ENCODE measurements at places on chromosomes 2 and 18.

DNA sequence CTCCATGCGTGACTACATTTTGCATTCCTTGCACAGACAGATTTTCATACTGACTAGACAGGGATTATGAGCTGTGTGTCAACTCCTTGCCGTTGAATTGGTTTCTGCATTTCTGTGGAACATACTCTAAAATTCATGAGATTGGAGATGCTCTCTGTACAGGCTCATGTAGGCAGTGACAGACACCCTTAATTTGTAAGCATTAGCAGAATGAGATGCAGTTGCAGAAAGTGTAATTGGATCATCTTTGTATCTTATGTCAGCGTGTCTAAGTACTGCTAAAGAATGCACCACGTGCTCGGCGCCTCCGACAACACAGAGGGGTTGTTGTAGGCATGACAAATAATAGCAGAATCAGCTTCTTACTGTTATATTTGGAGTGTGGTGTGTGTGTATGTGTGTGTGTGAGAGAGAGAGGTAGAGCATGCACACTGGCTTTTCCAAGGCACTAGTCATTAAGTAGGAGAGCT lies 212.4 kb downstream of the CMPK2 start:
- no peak for DNase-seq

DNA sequence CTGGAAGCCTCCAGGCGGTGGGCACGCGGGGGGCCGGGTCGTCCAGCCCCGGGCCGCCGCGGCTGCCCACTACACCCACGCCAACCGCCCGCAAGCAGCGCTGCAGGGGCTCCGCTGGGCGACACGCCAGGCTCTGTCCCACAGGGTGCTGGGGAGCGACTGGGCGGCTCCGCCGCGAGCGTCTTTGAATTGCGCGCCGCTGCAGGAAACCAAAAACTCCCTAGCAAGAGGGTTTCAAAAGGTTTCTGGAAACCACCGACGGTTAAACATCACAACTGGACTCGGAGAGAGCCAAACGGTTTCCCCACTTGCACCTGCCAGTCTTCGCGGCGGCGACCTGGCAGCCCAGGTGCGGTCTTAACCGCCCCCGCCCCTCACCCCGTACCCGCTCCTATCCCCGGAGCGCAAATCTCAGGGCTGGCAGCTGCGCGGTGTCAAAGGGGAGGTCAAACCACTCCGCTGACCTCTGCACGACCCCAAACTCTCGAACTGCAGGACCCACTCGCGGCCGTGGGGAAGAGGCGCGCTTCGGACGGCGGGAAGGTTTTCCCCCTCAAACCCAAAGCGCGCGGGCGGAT lies 1.0 kb downstream of the CXCR4 start:
- DNase-seq = peak; percentile 51

DNA sequence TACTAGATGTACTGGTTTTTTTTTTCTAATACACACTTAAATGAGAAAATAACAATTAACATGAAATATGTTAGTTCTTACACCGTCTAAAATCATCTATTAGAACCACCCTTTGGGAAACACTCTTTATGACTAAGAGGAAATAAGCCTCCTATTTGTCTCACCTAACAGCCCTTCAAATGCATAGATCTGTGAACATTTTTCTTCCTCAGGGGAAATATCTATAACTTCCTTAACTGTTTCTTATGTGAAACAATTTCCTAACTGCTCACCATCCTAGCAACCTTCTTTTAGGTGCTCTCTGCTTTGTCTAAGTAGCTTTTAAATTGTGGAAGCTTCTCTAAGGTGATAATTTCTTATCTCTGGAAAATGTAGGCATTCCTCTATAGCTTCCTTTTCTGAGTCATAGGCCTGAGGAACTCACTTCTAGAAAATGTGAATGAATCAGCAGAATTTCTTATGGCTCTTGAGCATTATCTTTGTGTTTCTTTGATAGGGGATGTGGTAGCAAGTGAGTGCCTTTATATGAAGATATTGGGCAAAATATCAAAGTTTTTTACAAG lies 56.1 kb downstream of the CNTNAP5 start:
- no peak for DNase-seq

- DNase-seq = no peak
Measured at GRCh38 chr2:225748609-225749008, 349.1 kb downstream of the NYAP2 start.

GRCh38 chr2:133780099-133780996 lies 212.1 kb upstream of the NCKAP5 start:
- DNase-seq = peak; percentile 92

- no peak for DNase-seq
Measured at GRCh38 chr2:212385241-212385640, 153.4 kb downstream of the ERBB4 start.

- no peak for DNase-seq
Measured at GRCh38 chr2:157172866-157173578, 84.5 kb upstream of the GALNT5 start.

DNA sequence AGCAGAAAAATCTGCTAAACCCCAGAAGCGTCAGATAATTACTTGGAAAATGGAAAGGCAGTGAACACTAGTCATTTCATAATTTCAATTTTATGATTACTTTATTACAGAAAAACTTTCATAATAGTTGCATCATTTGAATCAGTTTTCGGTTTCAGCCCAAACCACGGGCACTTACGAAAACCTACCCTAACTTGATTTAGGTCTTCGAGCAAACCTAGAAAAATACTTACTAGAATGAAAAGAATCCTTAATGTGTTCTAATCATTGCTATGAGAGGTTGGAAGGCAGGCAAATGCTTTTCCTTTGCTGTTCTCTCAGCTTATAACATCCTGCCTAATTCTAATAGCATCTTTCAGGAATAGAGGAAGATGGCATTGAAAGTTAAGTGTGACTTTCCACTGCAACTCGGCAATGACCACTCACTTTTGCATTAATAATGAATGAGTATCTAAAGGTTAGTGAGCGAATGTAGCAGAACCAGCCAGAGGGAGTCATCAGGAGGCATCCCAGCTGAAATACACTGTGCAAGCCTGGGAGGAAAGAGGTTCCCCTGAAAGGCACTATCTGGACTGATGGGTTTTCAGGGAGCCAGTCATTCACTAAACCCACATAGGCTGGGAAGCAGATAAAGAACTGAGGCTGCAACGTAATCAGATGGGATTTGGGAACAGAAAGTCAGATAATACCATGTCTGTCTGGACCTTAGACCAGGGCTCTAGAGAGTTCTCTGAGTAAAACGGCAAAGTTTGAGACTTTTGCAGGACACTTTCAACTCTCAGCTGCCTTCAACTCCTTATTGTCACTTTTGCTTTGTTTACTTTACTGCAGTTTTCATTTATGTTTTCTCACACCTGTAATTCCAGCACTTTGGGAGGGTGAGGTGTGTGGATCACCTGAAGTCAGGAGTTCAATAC lies 520.8 kb downstream of the RNF144A start:
- DNase-seq = no peak

DNA sequence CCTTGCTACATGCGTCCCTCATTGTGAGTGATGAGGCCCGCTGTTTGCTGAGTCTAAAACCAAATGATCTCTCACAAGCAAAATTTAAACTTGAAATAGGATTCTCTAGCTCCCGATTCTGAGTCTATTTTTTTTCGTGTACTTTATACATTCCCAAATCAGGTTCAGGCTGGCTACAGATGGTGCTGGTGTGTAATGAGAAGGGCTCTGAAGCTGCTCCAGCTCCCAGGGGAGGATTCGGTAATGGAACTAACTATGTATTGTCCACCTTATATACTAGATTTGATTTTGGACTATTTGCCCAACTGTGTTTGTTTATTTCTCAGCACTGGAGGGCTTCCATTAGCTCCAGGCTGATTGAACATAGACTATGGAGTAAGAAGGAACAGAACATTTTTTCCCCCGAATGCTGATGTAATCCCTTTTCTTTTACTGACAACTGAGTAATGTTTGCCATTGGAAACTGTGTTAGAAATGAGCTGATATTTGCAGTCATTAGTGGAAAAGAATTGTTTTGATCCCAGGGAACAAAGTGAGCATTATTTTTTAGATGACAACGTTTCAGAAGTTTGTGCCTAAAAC lies 274.0 kb upstream of the FIGN start:
- DNase-seq = peak; percentile 64

DNA sequence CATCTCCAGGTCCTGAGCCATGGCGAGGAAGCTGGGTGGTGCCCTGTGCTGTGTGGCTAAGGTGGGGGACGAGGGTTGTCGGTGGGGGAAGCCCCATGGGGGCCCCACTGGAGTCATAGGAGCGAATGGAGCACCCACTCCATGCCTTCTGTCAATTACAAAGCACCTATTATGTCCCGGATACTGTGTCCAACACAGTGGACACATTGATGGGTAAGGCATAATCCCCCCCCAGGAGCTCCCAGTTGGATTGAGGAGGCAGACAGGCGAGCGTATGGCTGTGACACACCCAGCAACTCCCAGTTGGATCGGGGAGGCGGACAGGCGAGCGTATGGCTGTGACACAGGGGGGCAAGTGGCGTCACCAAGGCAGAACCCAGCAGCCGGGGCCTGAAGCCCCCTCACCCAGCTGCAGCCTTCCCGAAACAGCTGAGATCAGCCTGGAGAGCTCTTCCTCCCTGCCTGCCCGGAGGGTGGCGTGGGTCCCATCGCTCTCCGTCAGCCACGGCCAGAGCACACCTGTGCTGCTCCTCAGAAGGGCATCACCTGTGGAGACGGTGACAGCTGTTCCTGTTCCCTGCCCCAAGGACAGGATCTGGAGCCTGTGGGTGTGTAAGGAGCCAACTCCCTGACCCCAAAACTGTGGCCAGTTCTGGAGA lies 69.6 kb downstream of the HPCAL1 start:
- DNase-seq = no peak

DNA sequence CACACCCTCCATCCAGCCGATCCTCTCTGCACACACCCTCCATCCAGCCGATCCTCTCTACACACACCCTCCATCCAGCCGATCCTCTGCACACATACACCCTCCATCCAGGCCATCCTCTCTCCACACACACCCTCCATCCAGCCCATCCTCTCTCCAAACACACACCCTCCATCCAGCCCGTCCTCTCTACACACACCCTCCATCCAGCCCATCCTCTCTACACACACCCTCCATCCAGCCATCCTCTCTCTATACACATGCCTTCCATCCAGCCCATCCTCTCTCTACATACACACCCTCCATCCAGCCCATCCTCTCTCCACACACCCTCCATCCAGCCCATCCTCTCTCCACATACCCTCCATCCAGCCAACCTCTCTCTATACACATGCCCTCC lies 83.1 kb downstream of the EIPR1 start:
- DNase-seq = no peak

DNA sequence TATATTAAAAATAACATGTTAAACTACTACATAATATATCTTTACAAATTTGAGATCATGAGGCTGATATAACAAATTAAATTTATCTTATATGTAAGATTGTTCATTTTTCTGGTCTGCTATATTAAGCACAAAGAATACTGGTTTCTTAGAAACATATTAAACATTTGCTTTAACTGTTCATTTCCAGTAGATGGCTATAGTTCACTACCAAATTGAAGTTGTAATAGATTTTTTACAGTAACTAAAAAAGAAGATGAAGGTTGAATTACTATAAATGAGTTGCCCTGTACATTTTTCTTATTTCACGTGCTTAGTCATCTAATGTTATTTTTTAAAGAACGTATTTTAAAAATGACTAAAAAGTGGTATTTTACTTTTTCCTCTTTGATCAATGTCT lies 57.0 kb downstream of the ZNF407 start:
- DNase-seq = peak; percentile 24

DNA sequence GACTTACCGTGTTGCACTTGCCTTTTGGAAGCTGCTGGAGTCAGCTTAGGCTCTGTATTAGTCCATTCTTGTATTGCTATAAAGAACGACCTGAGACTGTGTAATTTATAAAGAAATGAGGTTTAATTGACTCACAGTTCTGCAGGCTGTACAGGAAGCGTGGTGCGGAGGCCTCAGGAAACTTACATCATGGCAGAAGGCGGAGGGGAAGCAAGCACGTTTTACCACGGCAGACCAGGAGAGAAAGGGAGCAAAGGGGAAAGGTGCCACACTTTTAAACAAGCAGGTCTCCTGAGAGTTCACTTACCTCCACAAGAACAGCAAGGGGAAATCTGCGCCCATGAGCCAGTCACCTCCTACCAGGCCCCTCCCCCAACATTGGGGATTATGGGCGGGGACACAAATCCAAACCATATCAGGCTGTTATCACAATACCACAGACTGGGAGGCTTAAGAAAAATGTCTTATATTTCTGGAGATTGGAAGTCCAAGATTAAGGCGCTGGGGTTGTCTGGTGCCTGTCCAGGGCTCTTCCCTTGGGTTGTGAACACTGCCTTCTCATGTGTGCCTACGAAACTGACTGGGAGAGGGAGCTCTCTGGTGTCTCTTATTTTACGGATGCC lies 3.6 kb upstream of the D2HGDH start:
- DNase-seq = no peak

- peak; percentile 38 for DNase-seq
Measured at GRCh38 chr2:209817844-209818271, 46.2 kb downstream of the UNC80 start.

GRCh38 chr2:176473177-176473576 lies 203.9 kb downstream of the MTX2 start:
- peak; percentile 12 for DNase-seq

DNA sequence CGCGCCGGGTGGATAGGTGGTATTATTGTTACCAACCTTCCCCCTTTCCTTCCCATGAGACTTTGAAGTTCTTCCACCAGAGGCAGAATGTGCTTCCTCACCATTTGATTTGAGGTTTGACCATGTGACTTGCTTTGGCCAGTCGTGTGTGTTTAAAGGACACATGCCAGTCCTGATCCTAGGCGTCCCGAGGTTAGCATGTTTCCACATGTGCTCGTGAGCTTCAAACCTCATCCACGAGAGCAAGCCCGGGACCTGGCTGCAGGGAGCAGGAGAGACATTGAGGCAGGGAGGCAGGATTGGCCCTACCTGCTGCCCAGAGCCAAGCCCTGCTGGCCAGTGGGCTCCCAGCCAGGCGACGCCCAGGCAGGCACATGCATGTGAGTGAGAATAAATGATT lies 27.4 kb upstream of the EDAR start:
- DNase-seq = no peak

- no peak for DNase-seq
Measured at GRCh38 chr2:18380321-18380720, 180.1 kb downstream of the RDH14 start.

DNA sequence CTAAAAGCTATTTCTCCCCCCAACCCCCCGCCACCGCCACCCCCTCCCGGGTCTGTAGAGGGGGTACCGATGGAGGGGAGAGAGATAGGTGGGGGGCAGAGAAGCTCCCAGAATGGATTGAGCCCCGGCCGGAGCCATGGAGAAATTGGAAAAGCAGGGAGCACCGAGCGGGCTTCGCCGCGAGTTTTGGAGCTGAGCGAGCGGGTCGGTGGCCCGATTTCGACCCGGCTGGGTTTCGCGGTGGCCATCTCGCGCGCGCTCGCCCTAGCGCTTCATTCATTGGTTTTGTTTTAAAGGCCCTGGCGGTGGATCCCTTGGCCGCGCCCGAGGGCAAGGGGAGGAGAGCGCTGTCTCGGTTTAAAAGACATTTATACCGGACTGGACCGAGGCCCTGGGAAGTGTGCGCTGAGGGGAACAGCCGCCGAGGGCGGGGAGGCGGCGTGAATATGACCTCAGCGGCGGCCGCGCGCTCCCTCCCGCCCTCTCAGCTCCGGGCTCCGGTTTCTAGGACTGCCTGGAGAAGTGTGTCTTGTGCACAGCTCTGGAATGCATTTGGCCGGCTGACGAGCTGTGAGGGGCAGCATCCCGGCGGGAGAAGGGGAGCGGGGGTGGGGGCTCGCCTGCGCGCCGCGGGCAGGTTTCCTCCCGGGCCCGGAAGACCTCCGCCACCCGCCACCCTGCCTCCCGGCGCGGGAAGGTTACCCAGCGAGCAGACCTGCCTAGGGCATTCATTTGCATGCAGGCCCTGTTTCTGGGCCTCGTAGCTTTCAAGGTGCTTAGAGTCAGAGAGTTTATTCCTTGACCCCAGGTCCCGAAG lies 1.7 kb upstream of the SMAD7 start:
- DNase-seq = peak; percentile 97

- DNase-seq = peak; percentile 23
Measured at GRCh38 chr2:164697688-164698461, 76.6 kb upstream of the GRB14 start.
